ENCODE measurements at places on chromosomes 2 and 18. TPM values are rescaled to one million over a fixed set of nuclear protein-coding genes. Genes with fewer than 3 reads are reported as not detected.

GRCh38 chr2:53509831-53510388 is 257.7 kb upstream of the CHAC2 start:
- no peak for DNase-seq

DNA sequence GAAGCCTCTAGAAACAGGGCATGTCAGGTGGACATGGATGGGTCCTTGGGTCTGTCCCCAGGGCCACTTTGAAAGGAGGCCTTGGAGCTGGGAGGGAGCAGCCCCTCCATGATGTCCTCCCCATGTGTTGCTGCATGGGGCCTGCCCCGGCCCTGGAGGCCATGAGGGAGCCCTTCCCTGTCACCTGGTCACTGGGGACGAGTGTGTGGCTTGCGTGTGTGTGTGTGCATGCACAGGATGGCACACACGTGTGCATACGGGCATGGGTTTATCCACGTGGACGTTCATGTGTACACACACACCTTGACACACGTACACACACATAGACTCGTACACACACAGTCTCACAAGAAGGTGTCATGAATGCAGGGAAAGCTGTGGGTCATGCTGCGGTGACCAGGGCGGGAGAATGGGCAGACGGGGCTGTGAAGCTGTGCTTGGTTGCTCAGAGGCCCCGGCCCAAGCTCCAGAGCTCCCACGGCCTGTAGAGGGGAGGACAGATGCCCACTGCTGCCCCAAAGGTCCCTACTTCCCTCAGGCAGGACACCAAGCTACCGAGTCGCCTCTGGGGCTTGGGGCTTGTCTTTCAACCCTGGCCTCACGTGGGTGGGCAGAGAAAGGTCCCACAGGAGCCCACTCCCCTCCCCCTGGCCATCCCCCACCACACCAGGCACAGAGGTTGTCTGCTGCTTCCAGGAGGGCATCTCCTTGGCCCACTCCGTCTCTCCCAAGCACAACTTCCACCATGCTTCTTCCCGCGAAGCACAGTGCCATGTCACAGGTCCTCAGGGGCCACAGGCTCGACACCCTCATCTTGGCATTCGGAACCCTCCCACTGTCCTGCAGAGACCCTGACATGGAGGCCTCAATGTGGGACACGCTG is 42.3 kb upstream of the GPC1 start:
- DNase-seq, result no peak

DNA sequence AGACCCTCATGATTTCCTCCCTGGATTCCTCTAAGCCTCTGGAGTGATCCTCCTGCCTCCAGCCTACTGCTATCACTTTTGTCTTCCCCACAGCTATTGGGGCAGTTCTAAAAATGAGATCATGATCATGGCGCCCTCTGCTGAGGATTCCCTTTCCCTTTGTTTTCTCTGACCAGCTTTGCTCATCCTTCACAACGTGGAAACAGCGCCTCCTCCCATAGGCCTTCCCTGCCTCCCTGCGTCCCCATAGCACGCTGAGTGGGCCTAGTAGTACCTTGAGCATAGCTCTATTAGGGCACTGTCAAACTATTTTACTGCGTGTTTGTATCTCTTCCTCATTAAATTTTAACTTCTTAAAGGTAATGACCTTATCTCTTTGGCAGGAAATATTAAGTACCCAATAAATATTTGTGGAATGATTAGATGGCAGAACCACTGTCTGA is 207.0 kb upstream of the FANCL start:
- peak; percentile 18 for DNase-seq

DNA sequence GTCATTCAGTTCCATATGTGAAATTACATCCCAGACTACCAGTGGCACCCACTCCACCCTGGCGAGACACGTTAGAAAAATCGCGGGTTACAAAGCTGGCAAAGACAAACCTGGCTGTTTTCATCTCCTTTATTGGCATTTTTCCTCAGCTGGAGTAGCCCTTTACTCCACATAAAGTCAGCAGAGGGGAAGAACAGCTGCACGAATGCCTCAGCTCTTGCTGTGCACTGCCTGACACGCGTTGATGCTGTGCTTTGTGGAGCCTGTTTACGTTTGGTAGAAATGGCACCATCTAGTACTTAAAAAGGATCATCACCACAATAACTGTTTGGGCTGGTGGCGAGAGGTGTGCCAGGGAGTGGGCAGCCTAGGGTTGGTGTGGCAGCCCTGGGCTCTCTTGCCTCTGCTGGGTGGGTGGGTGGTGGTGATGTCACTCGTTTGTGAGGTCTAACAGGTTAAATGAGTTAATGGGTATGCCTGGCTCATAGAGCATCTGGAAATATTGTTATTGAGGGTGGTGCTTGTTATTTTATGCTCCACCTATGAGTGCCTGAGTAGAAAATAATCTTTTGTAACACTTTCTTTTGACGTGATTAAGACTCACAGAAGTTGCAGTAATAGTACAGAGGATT is 16.4 kb downstream of the FARP2 start:
- no peak for DNase-seq

DNA sequence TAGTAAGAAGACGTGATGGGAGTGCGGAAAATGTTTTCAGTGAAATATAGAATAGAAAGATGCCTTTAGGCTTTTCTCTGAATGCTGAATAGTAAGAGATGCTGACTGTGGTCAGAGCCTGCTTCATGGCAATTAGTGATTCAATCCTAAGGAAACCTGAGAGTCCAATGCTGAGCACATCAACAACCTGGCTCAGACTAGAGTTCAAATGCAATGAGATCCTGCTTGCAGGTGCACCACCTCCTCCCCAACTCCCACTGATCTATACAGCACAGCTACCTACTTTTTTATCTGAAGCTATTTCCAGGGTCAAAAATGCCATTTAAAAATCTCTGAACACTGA is 65.4 kb downstream of the AAK1 start:
- no peak for DNase-seq

Gene IMPACT
- polyA plus RNA-seq, result 19.7 TPM

Gene GKN1
- polyA plus RNA-seq, result not detected

Gene SCN3A
- polyA plus RNA-seq, result not detected

Gene CHRNA1
- polyA plus RNA-seq, result not detected

Gene CHST10
- not detected for polyA plus RNA-seq

Data from CD14-positive monocyte (primary cell).